Progenitor cell of endocrine pancreas (in vitro differentiated cells): ENCODE measurements at places on chromosomes 1 and 21.

DNA sequence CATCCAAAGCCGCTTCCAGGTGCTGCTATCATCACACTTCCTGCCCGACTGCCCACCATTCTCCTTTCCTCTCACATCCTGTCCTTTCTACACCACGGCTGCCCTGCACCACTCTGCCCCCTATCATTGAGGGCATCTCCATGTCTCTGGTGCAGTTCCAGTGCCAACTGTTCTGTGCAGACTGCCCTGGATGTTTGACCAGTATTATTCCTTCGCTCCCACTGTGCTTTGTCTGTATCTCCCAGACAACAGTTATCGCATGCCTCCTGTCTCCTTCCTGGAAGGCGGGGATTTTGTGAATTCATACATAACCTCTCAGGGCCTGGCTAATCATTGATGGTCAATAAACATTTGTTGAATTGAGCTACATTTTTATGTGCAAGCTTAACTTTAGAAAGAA is 63.6 kb upstream of the GNG12 start:
- peaks cover 3% of the 10 kb centered on the region for H3K36me3 ChIP-seq
- H3K27ac ChIP-seq, result peak overlapping the region; percentile 73
- no peaks in the 10 kb centered on the region for H3K27me3 ChIP-seq
- no peak for DNase-seq
- H3K4me3 ChIP-seq, result no peak overlapping the region
- H3K4me1 ChIP-seq, result peaks cover 24% of the 10 kb centered on the region

DNA sequence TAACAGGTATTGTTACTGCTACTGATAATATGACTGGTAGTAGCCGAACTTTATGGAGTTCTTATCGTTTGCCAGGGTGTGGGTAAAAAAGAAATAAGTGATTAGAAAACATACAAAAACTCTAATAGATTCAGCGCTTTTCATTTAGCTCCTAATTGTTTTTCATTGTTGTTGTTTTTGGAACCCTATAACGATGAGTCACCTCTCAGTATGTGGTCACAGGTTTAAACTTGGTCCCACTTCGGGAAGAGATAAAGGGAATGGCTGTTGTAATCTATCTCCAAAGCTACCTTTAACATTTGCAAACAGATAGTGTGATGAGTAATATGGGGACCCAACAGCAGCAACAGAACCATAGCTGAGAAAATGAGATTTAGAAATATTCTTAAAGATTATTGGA is 62.7 kb upstream of the BCL10 start:
- no peaks in the 10 kb centered on the region for H3K27me3 ChIP-seq
- DNase-seq, result no peak
- H3K27ac ChIP-seq, result no peak overlapping the region
- H3K4me1 ChIP-seq, result peaks cover 3% of the 10 kb centered on the region
- peaks cover 1% of the 10 kb centered on the region for H3K36me3 ChIP-seq

DNA sequence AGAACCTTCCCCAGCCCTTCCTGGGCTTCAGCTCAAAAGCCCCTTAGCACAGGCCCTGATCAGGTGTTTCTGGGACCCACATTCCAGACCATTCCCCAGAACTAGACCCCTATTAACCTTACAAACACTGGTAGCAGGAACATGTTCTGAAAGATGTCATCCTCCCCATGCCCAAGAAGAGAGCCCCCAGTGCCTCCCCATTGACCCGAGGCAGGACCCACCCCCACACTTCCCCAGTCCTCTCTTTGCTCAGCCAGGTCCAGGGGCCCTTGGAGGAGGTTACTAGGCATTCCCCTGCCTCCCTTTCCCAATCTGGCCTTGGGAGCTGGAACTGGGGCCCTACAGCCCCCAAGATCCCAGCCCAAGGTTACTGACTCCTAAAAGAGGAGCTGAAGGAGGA is 38.9 kb upstream of the HMGB4 start:
- no peaks in the 10 kb centered on the region for H3K4me1 ChIP-seq
- no peak for DNase-seq
- H3K27ac ChIP-seq, result no peak overlapping the region
- H3K27me3 ChIP-seq, result peaks cover 28% of the 10 kb centered on the region

GRCh38 chr1:156500793-156501506 is 375 bp upstream of the MEF2D start:
- DNase-seq, result peak; percentile 90
- peaks cover 50% of the 10 kb centered on the region for H3K4me1 ChIP-seq
- no peaks in the 10 kb centered on the region for H3K36me3 ChIP-seq
- no peaks in the 10 kb centered on the region for H3K27me3 ChIP-seq

DNA sequence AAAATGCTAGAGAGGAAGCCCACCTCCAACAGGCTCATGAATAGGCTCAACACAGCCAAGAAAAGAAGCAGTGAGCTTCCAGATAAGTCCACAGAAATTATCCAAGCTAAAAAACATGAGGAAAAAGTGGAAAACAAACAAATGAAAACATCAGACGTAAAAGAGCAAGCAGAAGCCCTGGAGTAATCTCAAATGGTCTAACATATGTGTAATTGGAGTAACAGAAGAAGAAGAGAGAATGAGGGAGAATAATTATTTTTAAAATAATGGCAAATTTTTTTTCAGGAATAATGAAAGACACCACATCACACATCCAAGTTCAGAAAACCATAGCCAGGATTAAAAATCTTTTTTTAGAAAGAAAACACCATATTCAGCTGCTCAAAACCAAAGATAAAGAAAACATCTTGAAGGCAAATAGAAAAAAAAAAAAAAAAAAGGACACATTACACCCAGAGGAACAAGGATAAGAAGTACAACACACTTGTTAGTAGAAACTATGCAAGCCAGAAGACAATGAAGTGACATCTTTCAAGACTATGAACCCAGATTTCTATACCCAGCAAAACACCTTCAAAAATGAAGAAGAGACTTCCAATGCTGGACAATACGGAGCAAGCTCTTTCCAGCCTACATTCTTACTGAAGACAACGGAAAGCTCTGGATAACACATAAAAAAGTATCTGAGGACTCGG is 10.6 kb upstream of the SUMO3 start:
- H3K4me1 ChIP-seq, result no peaks in the 10 kb centered on the region
- peaks cover 6% of the 10 kb centered on the region for H3K36me3 ChIP-seq
- H3K27ac ChIP-seq, result no peak overlapping the region
- DNase-seq, result no peak

DNA sequence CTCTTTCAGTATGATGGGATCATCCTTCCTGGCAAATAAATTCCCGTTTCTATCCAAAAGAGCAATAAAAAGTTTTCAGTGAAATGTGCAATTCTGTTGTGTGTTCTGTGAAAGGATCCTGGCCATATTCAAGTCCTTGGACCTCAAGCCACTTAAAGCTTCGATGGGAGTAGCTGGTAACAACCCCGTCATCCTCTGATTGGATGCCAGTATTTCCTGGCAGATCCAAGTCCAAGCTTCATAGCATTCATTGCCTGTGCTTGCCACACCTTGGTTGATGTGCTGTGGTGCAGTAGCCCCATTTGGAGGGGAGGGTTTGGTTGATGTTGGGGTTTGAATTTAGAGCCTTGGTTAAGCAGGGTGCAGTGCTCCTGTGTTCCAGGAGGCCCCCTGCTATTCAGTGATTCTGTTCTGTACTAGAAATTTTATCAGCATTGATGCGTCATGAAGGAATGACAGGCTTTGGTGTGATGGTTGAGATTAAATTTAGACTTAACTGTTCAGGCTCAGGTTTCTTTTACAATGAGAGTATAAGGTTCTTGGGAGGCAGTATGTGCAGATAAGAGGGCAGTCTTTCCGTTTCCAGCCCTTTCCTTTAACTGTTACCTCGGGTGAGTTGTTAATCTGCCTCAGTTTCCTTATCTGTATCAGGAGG is 4.9 kb downstream of the RPL11 start:
- H3K27ac ChIP-seq, result peak overlapping the region; percentile 1
- no peaks in the 10 kb centered on the region for H3K27me3 ChIP-seq
- DNase-seq, result no peak
- peaks cover 40% of the 10 kb centered on the region for H3K4me1 ChIP-seq
- peak overlapping the region; percentile 9 for H3K4me3 ChIP-seq

GRCh38 chr1:211724687-211725196 is 49.3 kb upstream of the NEK2 start:
- no peak overlapping the region for H3K4me3 ChIP-seq
- H3K4me1 ChIP-seq, result peaks cover 22% of the 10 kb centered on the region

- no peaks in the 10 kb centered on the region for H3K4me1 ChIP-seq
- DNase-seq, result no peak
- H3K36me3 ChIP-seq, result no peaks in the 10 kb centered on the region
- H3K4me3 ChIP-seq, result no peak overlapping the region
- H3K27ac ChIP-seq, result no peak overlapping the region
These were observed 197.2 kb downstream of the HLX start for GRCh38 chr1:221076391-221076811.

DNA sequence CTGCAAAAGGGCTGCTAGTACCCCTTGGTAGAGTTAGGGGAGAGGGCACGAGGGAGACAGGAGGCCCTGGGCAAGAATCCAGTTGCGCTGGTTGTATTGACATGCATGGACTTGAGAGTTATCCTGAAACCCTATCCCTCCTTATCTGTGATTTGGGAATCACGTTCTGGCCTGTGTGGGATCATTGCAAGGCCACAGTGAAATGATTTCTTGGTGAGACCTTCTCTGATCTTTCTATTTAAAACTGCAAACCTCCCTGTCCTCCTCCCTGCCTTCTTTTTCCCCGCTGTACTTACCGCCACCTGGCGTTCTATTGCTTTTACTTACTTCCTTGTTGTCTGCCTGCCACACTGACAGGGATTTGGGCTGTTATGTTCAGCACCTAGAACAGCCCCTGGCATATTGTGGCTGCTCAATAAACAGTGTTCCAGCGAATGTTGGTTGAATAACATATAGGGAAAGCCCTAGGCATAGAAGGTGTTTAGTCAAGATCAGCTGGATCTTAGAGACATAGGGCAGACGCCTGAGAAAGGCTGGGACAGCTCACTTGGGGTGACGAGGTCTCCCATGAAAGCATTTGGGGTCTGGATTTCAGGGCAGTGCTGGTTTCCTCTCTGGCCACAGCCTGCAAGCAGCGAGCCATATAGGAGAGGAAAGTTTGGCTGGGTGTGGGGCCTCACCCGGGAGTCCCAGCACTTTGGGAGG is 25.6 kb downstream of the ALPL start:
- H3K36me3 ChIP-seq, result no peaks in the 10 kb centered on the region
- H3K27ac ChIP-seq, result no peak overlapping the region
- H3K4me1 ChIP-seq, result peaks cover 2% of the 10 kb centered on the region
- H3K4me3 ChIP-seq, result no peak overlapping the region
- DNase-seq, result no peak
- H3K27me3 ChIP-seq, result peaks cover 31% of the 10 kb centered on the region

GRCh38 chr1:231200388-231201031 is 38.7 kb downstream of the TRIM67 start:
- H3K4me1 ChIP-seq, result peaks cover 15% of the 10 kb centered on the region
- H3K36me3 ChIP-seq, result no peaks in the 10 kb centered on the region
- H3K27ac ChIP-seq, result no peak overlapping the region
- peaks cover 15% of the 10 kb centered on the region for H3K27me3 ChIP-seq

DNA sequence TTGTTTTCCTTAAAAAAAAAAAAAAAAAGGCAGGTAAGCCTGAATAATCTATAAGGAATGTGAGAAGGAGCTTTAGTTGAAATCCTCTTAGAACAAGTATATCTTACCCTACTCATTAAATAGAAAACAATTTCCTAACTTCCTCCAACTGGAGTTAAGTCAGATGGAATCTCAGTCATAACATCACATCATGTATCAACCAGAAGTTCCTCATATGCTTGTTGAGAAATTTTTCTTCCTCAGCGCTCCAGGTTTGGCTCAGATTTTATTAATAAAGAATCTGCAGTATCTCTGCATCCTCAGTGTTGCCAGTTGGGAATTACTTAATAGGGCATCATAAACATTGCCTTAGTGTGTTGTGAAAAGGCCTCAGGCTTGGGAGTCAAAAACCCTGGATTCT is 37.6 kb downstream of the DUSP10 start:
- no peak overlapping the region for H3K27ac ChIP-seq
- peaks cover 13% of the 10 kb centered on the region for H3K4me1 ChIP-seq
- H3K36me3 ChIP-seq, result peaks cover 18% of the 10 kb centered on the region
- H3K4me3 ChIP-seq, result no peak overlapping the region
- no peak for DNase-seq
- no peaks in the 10 kb centered on the region for H3K27me3 ChIP-seq

GRCh38 chr1:227901239-227901905 is 46.4 kb downstream of the WNT9A start:
- peaks cover 3% of the 10 kb centered on the region for H3K27me3 ChIP-seq
- no peak for DNase-seq
- H3K4me3 ChIP-seq, result no peak overlapping the region

DNA sequence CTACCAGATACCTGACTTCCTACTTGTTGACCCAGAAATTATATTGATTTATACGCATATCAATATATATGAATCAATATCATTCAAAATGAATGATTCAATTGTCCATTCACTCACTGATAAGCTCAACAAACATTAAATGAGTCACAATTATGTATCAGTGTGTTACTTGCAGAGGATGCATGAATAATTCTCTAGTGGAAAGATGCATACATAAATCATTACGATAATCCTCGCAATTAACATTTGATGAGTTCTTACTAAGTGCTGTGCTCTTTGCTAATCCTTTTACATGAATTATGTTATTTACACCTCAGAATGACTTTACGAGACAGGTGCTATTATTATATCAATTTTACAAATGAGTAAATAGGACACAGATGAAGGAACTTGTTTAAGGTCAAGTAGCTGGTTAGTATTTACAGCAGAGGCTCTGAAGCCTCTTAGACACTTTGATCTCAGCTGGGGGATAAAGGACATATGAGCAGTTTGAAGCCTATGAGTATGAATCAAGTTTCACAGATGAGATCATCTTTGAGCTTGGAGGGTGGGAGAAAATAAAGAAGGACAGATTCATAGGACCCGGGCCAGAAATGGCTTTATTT is 112.8 kb upstream of the ADAMTS5 start:
- no peaks in the 10 kb centered on the region for H3K4me1 ChIP-seq
- DNase-seq, result no peak
- H3K27ac ChIP-seq, result no peak overlapping the region
- no peaks in the 10 kb centered on the region for H3K36me3 ChIP-seq
- H3K27me3 ChIP-seq, result peaks cover 4% of the 10 kb centered on the region

- no peak overlapping the region for H3K4me3 ChIP-seq
- H3K36me3 ChIP-seq, result peaks cover 1% of the 10 kb centered on the region
- no peaks in the 10 kb centered on the region for H3K27me3 ChIP-seq
- H3K4me1 ChIP-seq, result peaks cover 8% of the 10 kb centered on the region
- no peak overlapping the region for H3K27ac ChIP-seq
- no peak for DNase-seq
These were observed 4.0 kb downstream of the PHC2 start for GRCh38 chr1:33426916-33427315.

DNA sequence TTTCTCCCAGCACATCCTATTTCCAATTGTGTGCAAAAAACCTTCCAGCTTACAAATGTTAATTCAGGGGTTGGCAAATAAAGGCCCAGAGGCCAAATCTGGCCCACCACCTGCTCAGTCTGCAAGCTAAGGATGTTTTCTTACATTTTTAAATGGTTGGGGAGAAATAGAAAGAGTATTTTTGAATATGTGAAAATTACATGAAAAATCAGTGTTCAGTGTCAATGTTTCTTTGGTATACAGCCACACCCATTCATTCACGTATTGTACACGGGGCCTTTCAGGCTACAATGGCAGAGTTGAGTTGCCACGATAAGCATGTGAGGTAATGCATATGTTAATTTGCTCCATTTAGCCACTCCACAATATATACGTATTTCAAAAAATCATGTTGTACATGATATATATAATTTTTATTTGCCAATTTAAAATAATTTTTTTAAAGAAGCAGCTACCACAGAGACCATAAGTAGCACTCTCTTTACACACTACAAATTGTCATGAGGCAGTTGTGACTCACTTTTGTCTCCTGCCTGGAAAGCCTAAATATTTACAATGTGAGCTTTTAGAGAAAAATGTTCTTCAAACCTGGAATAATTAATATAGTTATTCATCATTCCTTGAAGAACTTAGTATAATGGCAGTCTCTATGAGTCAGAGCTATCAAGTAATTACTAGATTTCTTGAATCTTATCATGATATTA is 189.6 kb downstream of the SMYD3 start:
- no peaks in the 10 kb centered on the region for H3K4me1 ChIP-seq
- no peaks in the 10 kb centered on the region for H3K36me3 ChIP-seq
- H3K27me3 ChIP-seq, result peaks cover 1% of the 10 kb centered on the region
- no peak overlapping the region for H3K27ac ChIP-seq
- no peak overlapping the region for H3K4me3 ChIP-seq
